ENCODE measurements at places on chromosomes 4 and X.

DNA sequence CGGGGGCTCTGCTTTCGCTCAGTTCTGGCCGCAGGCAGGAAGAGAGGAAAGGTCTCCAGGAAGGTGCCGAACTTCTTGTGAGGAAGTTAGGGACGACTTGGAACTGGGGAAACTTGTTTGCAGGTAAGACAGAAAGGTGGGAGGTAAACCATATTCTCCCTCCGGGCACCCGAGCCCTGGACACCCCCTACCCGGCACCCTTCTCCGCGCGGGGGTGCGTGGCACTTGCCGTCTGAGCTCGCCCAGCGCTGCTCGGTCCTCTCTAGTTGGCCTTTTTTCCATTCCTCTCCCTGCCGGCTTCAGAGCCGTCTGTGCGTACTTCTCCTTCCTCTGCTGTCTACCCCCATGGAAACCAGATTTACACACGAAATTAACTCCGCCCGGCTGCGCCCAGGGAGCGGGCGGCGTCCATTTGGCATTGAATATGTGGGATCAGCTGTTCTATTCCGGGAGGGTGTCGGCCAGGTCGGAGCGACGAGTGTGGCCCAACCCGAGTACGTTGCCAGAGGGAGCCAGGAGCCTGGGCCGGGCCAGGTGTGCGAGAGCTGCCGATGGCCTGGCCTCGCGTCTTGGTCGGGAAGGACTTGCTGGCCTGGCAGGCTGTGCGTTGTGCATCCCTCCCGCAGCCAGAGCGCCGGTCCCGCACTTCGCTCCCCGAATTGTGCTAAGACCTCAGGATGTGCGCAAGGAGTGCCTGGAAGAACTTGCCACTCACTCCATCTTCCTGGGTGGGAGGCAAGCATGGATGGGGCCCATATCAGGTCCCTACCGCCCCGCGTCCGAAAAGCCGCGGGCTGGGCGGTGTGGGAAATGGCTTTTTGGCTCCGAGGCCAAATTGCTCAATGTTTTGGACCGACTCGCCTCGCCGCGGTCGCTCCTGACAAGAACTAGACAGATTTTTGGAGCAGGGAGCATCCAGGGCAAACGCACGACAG, 1.7 kb downstream of the PDGFRA start:
- peak; percentile 17 for DNase-seq

- no peak for DNase-seq
Measured at GRCh38 chr4:141580523-141580922, 55.9 kb upstream of the IL15 start.

DNA sequence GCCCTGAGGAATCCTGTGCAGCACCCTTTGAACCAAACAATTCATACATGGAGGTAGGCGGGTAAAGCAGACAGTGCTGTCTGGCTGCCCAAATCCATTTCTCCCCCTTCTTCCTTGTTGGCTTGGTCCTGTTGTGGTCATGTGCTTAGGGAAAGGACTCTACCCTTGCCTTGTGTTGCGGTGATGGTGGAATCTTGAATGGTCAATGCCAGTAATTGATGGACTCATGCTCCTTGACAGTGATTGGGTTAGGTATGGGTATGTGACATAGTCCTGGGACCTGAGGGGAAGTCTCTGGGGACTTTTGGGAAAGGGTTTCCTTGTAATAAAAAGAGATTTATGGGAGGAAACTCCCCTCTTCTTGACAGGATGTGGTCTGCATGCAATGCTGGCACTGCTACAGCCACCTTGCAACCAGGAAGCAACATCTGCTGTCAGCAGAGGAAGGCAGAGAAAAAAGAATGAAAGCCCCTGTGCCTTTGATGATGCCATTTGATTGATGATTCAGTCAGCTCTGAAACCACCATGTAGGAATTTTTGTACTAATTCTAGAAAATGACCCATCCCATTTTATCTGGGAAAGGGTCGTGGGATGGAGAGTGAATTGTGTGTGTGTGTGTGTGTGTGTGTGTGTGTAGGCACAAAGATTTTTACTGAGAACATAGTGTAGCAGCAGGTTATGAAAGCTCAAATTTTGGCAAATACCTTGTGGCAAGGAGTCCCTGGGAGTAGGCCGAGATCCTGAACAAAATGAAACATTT, 30.0 kb upstream of the HUWE1 start:
- DNase-seq, result no peak

- DNase-seq, result no peak
Measured at GRCh38 chr4:105765690-105766407, 57.3 kb downstream of the GSTCD start.

- DNase-seq, result no peak
Measured at GRCh38 chrX:137278825-137279224, 245.0 kb upstream of the GPR101 start.

- peak; percentile 7 for DNase-seq
Measured at GRCh38 chr4:100907465-100908454, 389.9 kb upstream of the EMCN start.

GRCh38 chrX:30800901-30801300, 88.2 kb downstream of the TAB3 start:
- DNase-seq, result no peak

- DNase-seq, result no peak
Measured at GRCh38 chrX:109774706-109775105, 41.6 kb upstream of the ACSL4 start.

DNA sequence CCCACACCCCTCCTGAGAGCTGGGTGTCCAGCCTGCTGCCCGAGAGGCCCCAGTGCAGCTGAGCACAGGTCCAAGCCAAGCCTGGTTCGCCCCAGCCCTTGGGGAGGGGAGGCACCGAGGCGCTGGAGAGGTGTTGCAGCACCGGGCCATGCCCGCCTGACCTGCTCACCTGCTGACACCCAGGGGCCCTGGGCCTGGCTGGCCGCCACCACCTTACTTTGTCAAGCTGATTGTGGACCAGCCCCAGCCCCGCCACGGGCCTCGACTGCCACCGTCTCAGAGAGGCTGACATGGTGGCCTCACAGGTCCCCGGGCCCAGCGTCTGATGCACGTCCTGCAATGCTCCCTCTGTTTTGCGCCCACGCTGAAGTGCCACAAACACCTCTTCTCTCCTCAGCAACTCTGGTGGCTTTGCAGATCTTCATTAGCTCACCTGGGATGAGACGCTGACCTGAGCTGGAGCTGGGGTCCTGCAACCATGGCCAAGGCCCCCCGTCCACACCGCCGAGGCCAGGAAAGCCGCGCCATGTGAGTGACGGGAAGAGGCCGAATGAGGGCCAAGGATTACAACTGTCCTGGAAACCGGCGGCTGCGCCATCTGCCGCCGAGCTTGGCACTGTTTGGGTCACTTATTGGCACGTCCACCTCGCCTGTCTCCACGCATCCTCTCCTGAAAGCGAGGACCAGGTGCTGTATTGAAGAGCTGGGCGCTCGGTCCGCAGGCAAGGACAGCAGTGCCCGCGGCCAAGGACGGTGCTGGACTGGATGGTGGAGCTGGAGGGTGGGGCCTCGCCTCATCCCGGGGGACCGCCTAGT, 7.6 kb downstream of the CPLX1 start:
- DNase-seq, result no peak

DNA sequence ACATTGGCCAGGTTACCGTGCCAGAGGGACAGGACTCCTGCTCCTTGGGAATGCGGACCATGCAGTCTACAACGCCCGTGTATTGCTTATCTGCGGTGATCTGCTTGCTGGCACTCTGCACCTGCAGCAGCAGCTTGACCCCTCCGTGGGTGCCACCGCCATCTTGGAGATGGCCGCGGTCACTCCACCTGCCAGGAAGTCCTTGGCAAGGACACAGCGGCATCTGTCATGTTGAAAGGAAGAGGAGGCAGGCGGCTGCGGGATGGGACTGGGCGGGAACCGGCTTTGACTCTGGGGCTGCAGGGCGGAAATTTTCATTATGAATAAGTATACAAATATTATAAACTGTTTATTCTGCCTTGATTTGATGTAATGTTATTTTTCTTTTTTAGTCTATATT, 63.4 kb downstream of the F11 start:
- no peak for DNase-seq

DNA sequence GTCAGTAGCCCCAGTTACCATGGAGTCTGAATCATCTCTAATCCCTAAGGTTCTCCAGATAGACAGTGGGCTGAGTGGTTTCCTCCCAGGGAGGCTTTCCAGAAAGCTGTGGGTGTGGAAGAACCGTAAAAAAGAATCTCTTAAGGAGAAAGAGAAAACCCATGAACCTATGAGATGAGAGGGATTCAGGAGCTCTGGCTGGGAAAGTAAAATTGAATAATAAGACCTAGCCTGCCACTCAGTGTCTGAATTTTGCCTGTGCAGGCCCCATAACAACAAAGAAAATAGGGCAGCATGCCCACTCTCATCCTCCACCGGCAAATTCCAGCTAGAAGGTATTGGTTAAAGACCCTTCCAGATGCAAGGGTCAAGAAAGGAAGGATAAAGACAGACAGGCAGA, 16.9 kb downstream of the AWAT2 start:
- no peak for DNase-seq

DNA sequence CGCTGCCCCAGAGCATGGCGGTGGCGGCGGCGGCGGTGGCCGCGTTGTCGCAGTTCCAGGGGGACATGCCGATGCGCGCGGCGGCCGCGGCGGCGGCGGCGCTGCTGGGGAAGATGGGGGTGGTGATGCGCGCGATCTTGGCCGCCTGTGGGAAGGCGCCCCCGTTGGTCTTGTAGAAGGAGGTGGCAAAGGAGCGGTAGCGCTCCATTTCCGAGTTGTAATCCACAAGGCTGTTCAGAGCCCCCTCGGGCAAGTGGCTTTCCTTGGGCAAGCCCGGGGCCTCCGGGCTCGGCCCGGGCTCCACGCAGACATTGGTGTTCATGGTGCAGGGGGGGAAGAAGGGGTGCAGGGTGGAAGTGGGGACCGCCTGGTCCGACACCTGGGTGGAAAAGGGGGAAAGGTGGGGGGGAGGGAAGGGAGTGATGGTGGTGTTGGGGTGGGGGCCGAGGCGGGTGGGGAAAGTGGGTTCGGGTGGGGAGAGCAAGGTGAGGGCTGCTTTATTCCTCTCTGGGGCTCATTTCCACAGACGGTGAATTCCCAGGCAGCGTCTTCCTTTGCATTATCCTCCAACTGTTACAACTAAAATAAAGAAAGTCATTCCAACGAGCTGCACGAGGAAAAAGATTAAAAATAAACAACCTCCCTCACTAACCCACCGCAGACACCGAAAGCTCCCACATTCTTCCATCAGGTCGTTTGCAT, 3.1 kb downstream of the CXXC4 start:
- peak; percentile 70 for DNase-seq

All from endothelial cell (in vitro differentiated cells).